Nucleus accumbens (tissue), 56 donors: ENCODE measurements at places on chromosomes 3 and 15.

DNA sequence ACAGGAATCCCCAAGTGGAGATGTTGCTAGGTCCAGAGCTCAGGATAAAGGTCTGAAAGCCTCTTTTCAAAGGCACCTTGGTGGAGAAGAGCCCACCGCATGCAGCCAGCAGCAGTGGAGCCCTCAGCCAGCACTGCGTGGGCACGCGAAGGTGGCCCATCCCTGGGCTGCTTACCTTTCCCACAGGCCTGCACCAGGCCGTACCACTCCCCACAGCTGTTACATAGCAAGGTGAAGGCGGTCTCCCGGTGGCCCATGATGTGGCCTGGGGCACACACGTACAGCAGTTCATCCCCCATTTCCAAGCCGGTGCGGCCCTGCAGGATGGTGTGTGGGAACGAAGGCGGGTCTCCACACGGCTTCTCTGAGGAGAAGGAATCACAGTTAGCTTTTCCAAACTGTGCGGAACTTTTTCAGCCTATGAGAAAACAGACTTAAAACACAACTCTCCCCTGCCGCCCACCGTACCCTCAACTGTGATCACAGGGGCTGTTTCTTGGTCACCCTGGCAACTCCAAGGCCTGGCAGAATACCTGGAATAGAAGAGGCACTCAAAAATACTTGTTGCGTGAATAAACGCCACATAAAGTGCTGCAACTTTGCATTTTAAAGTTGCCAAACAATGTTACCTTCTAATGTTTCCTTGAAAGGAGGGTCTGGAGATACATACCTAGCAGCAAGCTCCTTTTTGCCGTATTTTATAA lies 43.7 kb downstream of the SUSD5 start:
- no peak for DNase-seq

- DNase-seq: no peak
These were observed 7.5 kb upstream of the MTHFS start for GRCh38 chr15:79904271-79904670.

GRCh38 chr3:171556574-171557145 lies 96.5 kb upstream of the TNIK start:
- peak; percentile 32 for DNase-seq

DNA sequence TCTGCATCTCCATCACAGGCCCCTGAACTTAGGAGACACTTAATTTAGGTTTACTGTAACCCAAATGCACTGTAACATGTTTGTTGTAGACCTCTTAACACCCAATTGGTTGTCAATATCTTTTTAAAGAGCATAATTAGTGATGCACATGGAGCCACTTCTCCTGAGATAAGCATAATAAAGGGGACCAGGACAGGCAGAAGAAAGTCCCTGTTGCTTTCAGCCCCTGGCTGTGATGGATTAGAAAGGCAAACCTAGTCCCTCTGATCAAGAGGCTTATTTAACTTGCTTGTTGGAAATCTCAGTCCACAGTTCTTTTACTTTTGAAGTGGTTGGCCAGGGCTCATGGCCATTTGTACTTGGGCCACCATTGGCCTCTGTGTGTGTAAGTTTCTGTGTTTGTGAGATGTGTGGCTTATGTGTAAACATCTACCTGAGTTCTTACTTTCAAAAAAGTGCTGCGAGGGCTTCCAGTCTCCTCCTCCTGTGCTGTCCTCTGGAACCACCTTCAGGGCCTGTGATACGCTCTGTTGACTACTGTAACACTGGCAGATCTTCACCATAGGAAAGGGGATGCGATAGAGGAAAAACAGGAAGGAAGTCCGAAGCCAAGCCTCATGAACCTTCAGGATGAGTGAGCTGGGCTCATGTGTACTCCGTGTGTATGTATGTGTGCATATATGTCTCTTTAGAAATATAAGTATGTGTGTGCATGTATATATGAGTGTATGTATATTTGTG lies 136.2 kb downstream of the EPHB1 start:
- no peak for DNase-seq

GRCh38 chr15:69606144-69606543 lies 153.5 kb downstream of the RPLP1 start:
- no peak for DNase-seq

GRCh38 chr3:31057891-31058290 lies 163.4 kb upstream of the GADL1 start:
- no peak for DNase-seq

DNA sequence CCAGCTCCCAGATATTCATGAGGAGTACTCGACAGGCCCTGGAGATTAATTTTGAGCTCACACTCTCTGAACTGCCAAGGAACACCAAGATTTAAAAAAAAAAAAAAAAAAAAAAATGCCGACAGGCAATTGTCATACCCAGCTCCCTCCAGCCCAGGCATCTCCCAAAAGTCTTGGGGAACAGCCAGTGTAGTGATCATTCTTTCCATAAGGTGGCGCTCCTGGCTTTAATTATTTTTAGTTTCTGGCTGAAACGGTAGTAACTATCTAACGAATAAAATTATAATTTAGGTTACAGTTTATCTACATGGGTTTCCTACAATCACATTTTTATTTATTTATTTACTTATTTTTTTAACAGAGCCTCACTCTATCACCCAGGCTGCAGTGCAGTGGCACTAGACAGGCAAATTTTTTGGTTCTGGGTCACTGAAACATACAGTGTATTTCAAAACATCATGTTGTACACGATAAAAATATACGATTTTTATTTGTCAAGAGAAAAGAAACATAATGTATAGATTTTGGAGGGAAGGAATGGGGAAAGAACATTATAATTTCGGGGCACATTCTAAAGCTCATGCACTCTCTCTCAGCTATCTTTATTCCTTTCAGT lies 157.3 kb downstream of the ADAMTS9 start:
- DNase-seq: peak; percentile 2

DNA sequence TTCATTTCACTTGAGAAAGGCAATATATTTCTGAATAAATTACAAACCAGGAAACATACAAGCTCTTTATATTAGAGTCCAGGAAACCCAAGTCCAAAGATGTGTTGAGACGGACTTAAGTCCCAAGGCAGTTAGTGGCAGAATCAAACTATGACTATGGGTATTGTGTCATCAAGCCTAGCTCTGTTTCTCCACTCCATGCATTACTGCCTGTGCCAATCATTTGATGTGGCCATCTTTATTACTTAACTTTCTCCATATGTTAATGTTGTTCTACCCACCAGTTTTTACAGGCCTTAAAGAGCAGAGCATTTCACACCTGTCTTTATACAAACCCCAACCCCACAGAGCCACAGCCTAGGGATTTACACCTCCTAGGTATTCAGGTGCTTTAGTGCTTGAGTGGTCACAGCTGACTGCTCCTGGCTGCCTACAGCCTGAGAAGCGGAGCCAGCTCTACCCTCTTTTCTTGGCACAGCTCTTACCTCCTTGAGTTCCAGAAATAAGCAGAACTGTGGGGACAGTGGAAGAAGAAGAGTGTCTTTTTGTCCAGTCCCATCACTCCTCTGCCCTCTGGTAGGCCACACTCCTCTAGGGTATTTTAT lies 92.1 kb downstream of the DTWD1 start:
- DNase-seq: no peak

GRCh38 chr3:30522476-30522875 lies 83.9 kb upstream of the TGFBR2 start:
- DNase-seq: no peak

DNA sequence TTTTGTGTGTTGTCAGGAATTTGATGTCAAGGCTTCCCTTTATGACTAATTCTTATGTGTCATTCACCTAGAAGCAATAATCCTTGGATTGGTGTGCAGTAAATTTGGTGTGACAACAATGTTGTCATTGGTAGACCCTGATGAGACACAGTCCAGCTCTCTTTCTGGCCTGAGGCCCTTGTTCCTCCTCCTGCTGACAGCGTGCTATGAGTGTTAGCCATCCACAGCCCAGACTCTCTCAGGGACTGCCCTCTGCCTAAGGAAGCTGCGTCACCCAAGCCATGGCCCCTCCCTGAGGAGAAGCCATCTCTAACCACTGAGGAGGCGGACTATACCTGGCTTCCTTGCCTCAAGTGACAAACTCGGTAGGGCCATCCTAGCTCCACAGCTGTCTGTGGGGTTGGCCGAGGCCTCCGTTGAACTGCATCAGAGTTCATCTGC lies 13.3 kb upstream of the TM4SF1 start:
- DNase-seq: no peak

GRCh38 chr3:173970281-173970680 lies 572.7 kb downstream of the NLGN1 start:
- no peak for DNase-seq

- no peak for DNase-seq
These were observed 499 bp downstream of the ALDH1A2 start for GRCh38 chr15:58064980-58065444.

GRCh38 chr15:69766156-69766555 lies 313.5 kb downstream of the RPLP1 start:
- no peak for DNase-seq

DNA sequence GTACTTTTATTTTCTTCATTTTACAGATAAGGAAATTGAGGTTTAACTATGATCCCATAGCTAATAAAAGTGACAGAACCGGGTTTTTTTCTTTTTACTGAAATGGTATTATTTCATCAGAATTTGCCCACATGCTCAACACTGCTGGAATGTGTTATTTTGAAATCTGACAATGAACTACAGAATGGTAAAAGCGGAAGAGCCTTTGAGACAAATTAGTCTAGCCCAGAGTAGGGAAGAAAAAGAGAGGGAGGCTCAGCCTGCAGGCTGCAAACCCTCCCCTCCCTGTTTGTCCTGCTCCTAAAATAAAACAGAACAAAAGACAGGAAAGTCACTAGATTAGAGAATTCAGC lies 100.3 kb upstream of the LIPC start:
- no peak for DNase-seq

- DNase-seq: no peak
These were observed 53.9 kb upstream of the FRMD4B start for GRCh38 chr3:69439643-69440270.

DNA sequence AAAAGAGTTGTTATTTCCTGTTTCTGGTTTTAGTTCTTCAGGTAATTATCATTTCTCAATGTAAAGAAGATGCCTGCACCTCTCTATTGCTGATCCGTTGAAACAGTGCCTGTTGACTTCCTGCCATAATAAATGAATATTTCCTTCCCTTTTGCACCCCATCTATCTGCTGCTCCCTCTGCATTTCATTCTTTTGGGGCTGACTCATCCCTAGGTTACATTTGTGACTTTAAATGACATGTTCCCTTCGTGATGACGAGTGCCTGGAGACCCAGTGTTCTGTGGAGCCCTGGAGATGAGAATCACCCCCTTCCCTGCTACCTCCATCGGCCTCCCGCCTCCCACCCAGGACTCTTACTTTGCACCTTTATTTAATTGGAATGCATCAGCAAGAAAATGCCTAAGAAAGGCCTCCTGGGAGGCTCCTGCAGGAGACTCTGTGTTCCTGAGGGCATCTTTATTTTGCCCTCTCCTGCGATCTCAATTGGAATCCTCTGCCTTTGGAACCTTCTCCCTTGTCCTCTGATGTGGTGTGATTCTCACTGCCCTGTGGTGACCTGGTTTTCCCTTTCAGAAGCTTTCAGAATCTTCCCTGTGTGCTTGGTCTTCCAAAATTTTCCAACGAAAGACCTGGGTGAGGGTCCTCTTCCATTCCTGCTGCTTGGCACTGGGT lies 13.7 kb downstream of the LRRK1 start:
- no peak for DNase-seq

GRCh38 chr3:184596886-184597575 lies 35.4 kb downstream of the EPHB3 start:
- DNase-seq: no peak

DNA sequence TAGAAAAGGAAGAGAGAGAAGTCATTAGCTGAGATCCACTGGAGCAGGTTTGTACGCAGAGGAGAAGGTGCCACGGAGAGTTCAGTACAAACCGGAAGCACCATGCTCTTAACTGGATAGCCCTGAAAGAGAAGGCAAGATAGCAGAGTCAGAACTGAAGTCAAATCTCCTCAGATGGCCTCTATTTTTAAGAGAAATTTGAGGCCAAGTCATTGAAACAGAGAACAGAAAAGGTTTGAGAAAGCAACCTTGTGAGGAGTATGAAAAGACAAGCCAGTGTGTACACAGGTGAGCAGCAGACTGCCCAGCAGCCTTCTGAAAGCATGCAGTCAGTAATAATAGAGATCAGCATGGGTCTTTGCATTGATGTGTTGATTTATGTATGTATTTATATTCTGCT lies 66.1 kb upstream of the SPRED1 start:
- no peak for DNase-seq

- DNase-seq: no peak
These were observed 105.0 kb upstream of the ICE2 start for GRCh38 chr15:60583946-60584345.
